NCI-H446 (cell line): ENCODE measurements at places on chromosomes 3 and 15.

- no peak for DNase-seq
Observed at GRCh38 chr15:85762756-85763127, 32.0 kb downstream of the KLHL25 start.

GRCh38 chr3:154919226-154919625 lies 160.9 kb upstream of the MME start:
- no peak for DNase-seq

GRCh38 chr3:78101384-78101783 lies 1061.5 kb downstream of the ROBO2 start:
- no peak for DNase-seq

GRCh38 chr3:54056521-54056920 lies 65.8 kb upstream of the CACNA2D3 start:
- DNase-seq: no peak

DNA sequence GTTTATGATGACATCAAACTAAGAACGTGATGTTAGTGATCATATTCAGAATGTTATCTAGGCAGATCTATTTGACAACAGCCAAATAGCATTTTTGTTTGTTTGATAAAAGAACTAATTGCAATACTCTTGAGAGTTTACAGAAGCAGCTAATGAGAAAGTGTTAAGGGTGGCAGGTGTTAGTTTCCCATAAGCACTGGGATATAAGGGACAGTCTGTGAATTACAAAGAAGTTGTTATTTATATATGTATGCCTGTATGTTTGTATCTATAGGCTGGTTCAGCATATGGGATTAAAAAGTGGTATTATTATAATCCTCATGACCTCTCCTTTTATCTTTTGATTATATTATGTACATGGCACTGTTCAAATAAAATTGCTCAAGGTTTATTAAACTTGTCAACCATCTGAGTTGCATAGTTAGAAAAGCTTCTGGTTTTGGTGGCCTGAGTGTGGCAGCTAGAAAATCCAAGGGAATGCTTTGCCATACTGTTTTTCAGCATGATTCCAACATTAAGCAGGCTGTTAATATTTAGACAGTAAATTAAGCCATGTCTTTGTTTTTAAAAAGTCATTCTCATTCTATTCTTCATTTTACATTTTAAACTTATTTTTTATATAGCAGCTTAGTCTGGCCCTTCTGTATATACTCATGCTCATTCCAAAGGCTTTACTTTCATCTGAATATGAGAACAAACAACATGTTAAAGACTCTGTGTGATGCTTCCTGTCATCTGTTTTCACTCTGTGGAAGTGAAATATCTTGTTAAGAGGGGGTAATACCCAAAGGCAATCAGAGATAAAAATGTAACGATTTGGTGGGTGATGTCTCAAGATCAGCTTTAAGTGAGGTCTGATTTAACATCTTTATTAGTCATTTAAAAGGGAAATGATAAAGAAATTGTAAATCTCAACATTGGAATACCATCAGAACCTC lies 13.1 kb downstream of the ROBO2 start:
- no peak for DNase-seq

- DNase-seq: no peak
Observed at GRCh38 chr3:78285032-78285728, 1245.3 kb downstream of the ROBO2 start.

DNA sequence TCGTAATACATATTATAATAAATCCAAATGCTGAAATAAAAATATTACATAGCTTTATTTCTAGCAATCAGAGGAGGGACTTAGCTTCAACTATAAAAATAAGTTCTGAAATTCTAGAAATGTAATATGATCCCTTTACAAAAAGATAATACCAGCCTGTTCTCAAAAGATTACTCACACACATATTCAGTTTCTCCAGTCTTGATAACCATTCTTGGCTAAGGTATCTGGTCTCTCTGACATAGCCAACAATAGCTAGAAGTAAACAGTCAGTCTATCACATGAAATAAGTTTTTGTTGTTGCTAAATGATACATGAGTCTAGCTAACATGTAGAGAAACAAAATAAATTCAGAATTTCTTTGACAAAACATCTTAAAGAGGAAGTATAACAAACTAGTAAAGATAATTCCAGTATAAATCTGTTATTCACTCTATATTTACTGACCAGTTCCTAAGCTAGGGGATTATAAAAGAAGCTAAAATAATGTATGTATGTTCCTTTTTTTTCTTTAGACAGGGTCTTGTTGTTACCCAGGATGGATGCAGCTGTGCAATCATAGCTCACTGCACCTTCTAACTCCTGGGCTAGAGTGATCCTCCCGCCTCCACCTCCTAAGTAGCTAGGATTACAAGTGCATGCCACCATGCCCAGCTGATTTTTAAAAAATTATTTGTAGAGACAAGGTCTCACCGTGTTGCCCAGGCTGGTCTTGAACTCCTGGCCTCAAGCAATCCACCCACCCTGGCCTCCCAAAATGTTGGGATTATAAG lies 170.6 kb downstream of the TBL1XR1 start:
- DNase-seq: no peak

DNA sequence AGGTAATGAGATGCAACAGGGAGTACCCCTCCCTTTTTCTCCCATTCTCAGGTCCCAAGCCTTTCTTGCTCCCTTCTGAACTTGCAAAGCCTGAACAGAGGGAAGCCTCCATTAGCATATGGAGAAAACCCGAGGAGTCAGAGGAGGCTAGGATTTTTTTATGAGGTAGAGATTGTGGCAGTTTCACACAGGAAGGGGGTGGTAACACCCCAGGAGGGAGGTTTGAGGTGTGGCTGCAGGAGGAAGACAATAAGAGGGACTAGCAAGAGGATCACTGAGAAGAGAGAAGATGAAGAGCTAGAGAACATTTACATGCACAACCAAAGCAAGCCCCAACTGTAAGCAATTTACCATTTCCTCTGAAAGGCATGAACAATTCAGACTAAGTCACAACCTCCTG lies 322.7 kb downstream of the SV2B start:
- no peak for DNase-seq

DNA sequence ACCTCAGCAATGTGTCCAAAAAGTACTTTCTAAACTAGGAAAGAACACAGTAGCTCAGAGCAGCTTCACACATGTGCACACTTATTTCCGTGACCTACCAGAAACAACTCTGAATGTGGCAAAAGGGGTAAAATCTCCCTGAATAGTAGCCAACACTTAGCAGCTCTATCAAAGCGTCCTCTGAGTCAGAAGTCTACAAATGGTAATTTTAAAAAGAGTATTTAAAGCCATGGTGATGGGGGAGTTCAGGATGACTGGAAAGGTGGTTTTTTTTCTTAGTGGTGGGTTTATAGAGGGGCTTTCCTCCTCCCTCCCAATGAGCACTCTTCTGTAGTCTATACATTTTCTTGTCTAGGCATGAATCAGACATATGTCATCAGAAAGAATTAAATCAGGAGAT lies 223.8 kb upstream of the PRICKLE2 start:
- DNase-seq: no peak

GRCh38 chr15:25727116-25727515 lies 136.0 kb downstream of the ATP10A start:
- no peak for DNase-seq

GRCh38 chr3:102682741-102683140 lies 247.9 kb downstream of the ZPLD1 start:
- no peak for DNase-seq

DNA sequence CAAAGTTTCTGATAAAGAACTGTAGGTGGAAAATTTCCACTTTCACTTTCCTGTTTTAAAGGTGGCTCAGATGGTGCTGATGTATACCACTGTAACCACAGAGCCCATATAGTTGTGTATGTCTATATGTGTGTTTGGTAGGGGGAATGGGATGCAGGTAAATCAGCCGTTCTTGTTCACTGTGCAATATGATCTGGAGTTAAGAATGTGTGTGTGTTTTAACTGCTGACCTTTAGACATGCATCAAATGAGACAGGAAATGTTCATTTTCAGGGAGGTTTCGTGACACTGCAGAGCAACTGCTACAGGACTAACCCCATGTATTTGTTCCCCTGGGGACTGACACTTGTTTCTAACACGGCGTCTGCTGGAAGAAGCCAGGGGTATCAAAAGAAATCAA lies 180.5 kb downstream of the TAFA4 start:
- DNase-seq: no peak
